Subcutaneous adipose tissue (tissue), 4 donors: ENCODE measurements at places on chromosomes 2 and 18. TPM values are rescaled to one million over a fixed set of nuclear protein-coding genes. Genes with fewer than 3 reads are reported as not detected.

The CHMP3 gene
- 147 TPM for total RNA-seq

The RBM44 gene
- 0.38 TPM for total RNA-seq

The RSAD2 gene
- 6.3 TPM for total RNA-seq

The DSC3 gene
- not detected for total RNA-seq

The LRRC30 gene
- not detected for total RNA-seq

The ACTG2 gene
- total RNA-seq = 8.5 TPM

The DPP4 gene
- 11.5 TPM for total RNA-seq

The VIL1 gene
- total RNA-seq = not detected

The ZDBF2 gene
- 5.9 TPM for total RNA-seq

The MARCHF4 gene
- not detected for total RNA-seq

The NIF3L1 gene
- 12.7 TPM for total RNA-seq

The FBLN7 gene
- 13.0 TPM for total RNA-seq

The AFG3L2 gene
- total RNA-seq = 58.4 TPM

The TXNDC9 gene
- 34.5 TPM for total RNA-seq

The LIPT1 gene
- total RNA-seq = 5.7 TPM

The KIF3C gene
- total RNA-seq = 2.3 TPM

The UGT1A9 gene
- not detected for total RNA-seq

The CFAP65 gene
- not detected for total RNA-seq

The KCMF1 gene
- total RNA-seq = 72.3 TPM

The PTCD3 gene
- total RNA-seq = 55.7 TPM

The LBH gene
- total RNA-seq = 13.0 TPM

The DAW1 gene
- 0.68 TPM for total RNA-seq

The FMNL2 gene
- 50.5 TPM for total RNA-seq

The DQX1 gene
- not detected for total RNA-seq

The ACMSD gene
- total RNA-seq = not detected

The ADD2 gene
- 1.1 TPM for total RNA-seq

The FAM124B gene
- total RNA-seq = 5.7 TPM

The ASB18 gene
- not detected for total RNA-seq

The NR4A2 gene
- total RNA-seq = 20.9 TPM

The TBR1 gene
- total RNA-seq = not detected

The TXNDC2 gene
- not detected for total RNA-seq

The C2orf78 gene
- total RNA-seq = not detected

The CD8A gene
- total RNA-seq = not detected

The RUFY4 gene
- 0.85 TPM for total RNA-seq

The CDH2 gene
- total RNA-seq = not detected

The ALS2 gene
- total RNA-seq = 20.0 TPM
